ENCODE measurements at places on chromosomes 3 and 15. TPM values are rescaled to one million over a fixed set of nuclear protein-coding genes. Genes with fewer than 3 reads are reported as not detected.

Gene CCDC33
- total RNA-seq, result 0.20 TPM

Gene LYZL4
- not detected for total RNA-seq

Gene ABHD6
- 11.7 TPM for total RNA-seq

Gene LXN
- 14.1 TPM for total RNA-seq

Gene GP9
- total RNA-seq, result 0.49 TPM

Gene CPLX3
- total RNA-seq, result 0.20 TPM

Gene PLA2G4F
- 6.8 TPM for total RNA-seq

Gene CHRNA7
- total RNA-seq, result 1.6 TPM

DNA sequence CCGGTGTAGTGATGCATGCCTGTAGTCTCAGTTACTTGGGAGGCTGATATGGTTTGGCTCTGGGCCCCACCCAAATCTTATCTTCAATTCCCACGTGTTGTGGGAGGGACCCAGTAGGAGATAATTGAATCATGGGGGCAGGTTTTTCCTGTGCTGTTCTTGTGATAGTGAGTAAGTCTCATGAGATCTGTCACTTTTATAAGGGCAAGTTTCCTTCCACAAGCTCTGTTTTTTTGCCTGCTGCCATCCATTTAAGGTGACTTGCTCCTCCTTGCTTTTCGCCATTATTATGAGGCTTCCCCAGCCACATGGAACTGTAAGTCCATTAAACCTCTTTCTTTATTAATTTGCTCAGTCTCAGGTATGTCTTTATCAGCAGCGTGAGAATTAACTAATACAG is 566.7 kb upstream of the NECTIN3 start:
- DNase-seq, result no peak

DNA sequence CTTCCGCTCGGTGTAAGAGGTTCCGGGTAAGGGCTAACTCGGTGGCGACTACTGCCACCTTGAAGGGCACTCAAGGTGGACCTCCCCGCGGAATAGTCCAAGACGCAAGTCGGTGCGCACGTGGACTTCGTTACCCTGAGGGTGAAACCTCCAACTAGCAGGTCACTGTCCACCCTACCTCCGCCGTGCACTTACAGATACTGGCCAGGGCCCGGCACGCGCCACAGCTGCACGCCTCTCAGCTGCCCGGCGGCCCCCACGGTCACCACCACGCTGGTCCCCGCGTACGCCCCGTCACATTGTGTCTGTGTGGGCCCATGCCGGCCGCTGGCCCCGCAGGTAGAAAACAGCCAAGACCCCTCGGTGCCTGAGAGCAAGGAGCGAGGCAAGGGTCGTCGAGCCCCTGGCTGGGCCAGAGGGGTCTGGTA is 1.1 kb downstream of the LTK start:
- DNase-seq, result no peak

- peak; percentile 15 for DNase-seq
Observed at GRCh38 chr15:43225201-43225949, 4.6 kb upstream of the EPB42 start.

DNA sequence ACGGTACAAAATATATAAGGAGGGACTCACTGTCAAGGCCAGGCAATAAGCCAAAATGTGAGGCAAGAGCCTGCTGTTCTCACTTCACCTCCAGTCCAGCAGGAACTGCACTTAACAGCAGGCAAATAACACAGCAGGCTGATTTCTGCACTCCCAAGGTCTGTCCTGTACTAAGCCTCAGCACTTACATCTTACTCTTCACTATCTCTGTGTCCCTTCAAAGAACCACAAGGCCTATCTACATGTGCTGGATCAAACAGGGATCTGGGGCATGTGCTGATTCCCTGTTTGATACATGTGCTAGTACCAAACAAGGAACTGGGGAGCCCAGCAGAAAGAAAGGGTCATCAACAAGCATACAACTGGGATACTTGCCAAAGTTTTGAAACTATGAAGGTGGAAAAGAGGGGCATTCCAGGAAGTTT is 22.2 kb downstream of the UACA start:
- DNase-seq, result peak; percentile 37

DNA sequence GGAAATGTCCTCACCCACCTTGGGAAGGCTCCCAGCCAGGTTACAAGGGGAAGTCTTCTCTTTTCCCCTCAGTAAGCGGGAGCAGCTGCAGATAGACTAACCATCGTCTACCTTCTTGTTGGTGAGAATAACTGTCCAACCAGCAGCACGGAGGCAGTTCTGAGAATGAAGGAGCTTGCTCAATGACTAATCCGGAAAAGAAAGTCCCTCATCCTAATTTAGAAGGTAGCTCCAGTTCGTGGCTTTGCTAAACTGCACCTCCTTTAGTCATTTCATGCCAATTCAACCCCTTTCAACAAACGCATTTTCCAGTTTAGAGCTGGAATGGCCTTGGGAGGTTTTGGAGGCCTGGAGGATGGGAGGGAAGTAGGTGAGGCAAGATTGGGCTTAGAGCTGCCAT is 527.4 kb upstream of the PROK2 start:
- DNase-seq, result no peak

DNA sequence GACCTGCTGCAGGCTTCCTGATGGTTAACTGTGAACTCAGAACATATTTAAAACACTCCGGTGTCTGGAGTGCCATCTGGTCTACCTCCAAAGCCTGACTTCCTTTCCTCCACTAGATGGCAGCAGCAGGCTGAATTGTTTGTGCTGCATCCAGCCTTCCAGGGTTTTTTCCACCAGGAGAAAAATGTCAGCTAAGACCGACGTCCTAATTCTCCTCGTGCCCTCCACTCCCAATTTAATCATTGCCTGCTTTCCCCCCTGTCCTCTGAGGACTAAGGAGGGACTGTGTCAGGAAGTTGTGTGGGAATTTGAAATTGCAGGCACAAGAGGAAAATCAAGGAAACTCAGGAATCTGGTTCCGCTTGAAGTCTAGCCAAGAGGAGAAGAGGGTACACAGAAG is 165.2 kb upstream of the UMPS start:
- DNase-seq, result peak; percentile 38

DNA sequence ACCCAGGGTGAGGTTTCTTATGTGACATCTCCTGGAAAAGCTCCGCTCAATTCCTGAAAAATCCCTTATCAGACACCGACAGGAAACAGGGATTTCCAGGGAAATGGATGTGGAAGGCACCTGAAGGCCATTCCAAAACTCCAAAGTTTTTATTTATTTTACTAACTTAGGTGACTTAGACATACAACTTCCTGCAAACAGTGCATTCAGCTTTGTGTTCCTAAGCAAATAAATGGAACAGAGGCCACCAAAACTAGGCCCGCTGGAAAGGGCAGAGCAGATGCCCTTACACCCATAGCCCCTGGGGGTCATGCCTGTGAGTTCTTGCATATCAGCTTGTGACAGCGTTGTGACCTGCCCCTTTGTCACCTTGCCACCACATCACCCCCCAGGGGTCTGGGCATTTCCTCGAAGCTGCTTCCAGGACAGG is 239.4 kb downstream of the XXYLT1 start:
- no peak for DNase-seq

- DNase-seq, result peak; percentile 8
Observed at GRCh38 chr3:142993958-142994442, 7.4 kb upstream of the U2SURP start.

DNA sequence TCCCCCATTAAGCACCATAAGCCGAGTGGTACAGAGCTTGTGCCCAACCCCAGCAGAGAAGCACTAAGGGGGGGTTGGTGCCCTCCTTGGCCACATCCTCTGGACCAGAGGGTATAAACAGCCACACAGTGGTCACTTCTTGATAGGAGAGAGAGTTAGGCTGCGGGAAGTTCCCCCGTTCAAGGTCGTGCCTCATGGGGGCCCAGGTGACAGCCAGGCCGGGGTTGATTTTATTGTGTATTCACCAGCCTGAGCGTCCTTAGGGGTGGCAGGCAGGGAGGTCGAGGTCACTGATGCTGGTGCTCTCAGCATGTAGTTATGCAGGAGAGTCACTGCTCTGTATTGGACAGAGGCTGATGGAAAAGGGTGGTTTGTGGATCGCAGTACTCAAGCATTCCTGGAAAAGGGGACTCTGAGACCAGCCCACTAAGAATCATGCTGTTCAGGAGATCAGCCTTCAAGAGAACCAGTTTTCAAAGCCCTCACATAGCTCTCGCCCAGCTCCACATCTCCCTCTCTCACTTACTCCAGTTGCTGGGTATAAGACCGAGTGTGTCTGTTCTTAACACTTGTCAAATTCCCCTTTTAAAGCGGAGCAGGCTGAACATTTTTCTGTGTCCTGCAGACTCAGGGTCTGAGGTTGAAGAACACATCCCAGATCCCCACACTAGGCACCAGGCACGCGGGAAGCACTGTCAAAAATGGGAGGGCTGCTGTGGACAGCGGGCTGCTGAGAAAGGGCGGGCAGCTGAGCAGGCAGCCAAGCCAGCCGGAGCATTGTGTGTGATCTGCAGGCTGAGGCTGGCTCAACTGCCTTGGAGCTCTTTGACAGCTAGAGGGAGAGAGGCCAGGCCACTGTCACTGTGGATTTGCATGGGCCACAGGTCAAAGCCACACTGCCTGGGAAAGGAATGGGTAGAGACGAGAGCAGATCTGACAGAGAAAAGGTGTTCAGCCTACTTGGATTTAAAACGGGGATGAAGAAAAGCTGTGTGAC is 279.3 kb upstream of the LRRFIP2 start:
- peak; percentile 17 for DNase-seq

DNA sequence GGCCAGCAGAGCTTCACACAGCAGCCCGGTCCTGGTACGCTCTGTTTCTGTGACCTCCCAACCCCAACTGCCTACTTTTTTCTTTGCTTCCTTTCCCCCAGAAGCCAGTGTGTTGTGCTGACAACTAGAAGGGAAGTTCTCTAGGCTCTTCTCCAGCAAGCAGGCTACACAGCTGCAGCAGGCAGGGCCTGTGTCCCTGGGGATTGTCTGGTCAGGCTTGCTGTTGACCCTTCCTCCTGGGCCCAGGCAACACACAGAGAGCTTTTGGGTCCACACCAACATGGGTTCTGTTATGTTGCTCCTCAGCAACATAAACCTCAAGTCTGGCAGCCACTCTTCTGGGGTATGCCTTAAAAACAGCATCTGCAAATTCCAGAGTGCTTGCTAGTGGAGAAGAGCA is 36.2 kb upstream of the TSPAN3 start:
- DNase-seq, result no peak

- no peak for DNase-seq
Observed at GRCh38 chr3:183822631-183823030, 2.7 kb downstream of the MAP6D1 start.

- no peak for DNase-seq
Observed at GRCh38 chr3:64651303-64651702, 36.5 kb downstream of the ADAMTS9 start.

DNA sequence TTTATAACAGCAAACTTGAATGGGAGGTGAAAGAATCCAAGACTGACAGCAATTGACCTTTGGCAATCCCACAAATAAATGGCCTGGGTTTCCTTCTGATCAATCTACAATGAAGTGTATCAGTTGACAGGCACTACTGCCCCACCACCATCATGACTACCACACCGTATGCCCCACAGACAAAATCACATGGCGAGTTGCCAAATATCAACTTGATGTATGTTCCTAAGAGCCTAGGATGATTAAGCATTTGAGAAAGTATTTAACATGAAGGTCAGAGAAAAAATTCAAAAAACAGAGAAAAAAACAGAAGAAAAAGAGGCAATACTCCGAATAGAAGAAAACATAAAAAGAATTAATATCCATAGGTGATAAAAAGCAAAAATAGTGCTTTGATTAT is 215.9 kb upstream of the STAC start:
- DNase-seq, result no peak

DNA sequence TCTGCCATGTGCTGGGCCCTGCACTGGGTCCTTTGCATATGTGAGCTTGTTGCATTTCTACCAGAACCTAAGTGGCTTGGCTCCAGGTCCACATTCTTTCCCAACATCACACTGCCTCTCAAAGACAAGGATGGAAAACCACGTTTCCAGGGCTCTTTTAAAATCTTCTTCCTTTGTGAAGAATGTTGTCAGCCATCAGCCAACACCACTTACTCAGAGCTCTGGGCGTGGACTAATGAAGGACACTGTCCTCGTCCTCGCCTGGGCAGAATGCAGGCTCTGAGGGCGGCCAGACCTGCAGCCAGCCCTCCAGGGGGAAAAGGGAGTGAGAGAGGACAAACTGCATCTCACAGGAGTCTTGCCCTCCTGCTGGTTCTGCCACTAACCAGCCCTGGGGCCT is 49.7 kb downstream of the MAGEF1 start:
- DNase-seq, result no peak

GRCh38 chr3:50162034-50162883 is 7.1 kb downstream of the SEMA3F start:
- DNase-seq, result no peak

- DNase-seq, result no peak
Observed at GRCh38 chr3:143119974-143120715, 574 bp downstream of the CHST2 start.

DNA sequence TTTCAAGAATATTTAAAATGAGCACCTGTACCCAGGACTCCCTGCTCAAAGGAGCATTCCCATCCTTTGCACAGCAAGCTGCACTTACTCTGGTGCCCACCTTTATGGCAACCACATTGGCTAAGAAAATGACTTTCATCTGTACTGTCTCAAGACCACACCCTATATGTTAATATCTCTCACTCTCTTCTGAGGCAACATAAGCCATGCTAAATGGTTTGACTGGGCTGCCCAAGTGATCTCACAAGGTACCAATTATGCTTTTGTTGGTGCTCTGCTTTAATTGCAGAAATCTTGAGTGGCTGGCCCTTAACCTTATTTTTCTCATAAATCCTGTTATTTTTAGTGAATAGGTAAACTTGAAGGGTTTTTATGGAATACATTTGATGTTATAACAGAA is 17.7 kb downstream of the RYK start:
- no peak for DNase-seq

DNA sequence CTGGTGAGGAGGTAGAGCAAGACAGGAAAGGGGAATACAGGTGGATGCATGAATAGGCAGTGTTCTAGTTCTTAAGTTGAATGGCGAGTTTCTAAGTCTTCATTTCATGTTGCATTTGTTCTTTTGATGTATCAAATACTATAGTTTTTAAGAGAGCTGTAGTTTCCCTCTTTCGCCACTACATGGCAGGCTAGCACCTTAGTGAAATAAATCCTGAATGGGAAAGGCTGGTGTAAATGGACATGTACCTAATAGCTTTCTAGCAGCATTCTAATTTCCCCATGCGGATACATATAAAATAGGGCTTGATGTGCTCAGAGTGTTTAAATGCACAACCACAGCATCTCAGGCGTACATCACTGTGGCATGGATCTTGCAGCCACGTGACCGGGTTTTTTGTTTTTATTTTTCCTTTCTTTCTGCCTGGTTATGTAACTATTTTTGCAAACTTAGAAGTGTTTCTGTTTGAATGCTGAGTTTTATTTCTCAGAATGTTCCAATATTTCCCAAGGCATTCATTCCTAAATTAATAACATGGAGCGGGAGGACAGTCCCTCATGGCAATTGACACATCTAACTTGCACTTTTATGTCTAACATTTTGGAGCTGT is 23.5 kb upstream of the CLN6 start:
- peak; percentile 64 for DNase-seq
